CD4-positive, alpha-beta T cell treated with Interleukin-2 at 100 ng/mL for 4 hours (primary cell): ENCODE measurements at places on chromosomes 7 and 10.

GRCh38 chr10:126397640-126398382 lies 9.5 kb upstream of the ADAM12 start:
- DNase-seq, result no peak

DNA sequence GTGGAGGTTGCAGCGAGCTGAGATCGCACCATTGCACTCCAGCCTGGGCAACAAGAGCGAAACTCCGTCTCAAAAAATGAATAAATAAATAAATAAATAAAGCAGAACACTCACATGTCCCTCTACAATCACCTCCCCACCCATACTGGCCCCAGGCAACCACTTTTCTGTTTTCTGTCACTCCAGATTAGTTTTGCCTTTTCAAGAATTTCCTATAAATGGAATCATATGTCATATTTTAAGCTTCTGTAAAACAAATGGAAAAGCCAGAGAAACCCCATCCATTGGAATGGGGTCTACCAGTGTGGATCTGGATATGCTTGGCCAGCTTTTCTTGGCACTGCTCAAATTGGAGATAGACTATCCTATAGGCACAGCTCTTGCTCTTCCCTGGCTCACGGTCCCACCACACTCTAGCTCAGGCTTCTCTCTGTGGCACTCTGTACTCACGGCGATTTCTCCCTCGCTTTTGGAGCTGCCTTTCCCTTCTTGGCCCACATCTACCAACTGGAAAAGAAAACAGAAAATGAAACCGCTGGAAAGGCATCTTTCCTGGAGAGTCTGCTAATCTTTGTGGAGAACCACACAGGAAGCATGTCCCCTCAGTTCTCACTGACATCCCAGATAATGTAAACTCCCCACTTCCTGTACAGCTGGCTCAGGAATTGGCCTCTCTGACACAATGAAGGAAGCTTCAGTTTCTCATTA lies 210.1 kb downstream of the JCAD start:
- DNase-seq, result no peak

DNA sequence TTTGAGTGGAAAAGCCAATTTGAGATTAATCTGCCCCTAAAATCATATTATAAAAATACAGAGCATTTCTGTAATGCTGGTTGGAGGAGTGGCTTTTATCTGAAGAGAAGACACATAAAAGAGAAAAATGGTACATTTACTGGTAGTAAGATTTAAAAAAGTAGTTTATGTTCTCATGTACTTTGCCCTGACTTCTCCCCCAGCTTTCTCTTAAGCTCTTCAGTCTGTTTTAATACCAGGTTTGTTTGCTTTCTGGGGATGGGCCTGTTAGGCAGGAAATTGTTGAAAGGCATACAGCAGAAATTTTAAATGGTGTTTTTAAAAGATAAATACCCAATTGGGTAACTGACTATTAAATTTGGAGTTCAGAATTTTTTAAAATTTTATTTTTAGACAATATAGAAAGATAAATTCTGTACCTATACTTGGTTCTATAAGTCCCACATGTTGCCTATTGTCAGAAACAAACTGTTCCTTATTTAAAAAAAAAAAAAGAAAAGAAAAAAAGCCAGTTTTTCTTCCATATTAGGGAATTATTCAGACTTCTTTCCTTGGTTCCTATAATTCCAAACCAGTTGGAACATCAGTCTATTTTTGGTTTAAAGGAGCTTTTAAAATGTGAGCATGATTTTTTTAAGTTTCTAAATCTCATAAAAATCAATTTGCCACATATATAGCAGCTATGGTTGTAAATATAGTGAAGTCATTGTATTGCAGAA lies 136.6 kb downstream of the ARID5B start:
- DNase-seq, result no peak

GRCh38 chr7:3307435-3307834 lies 6.4 kb downstream of the SDK1 start:
- DNase-seq, result no peak

GRCh38 chr10:121771966-121772365 lies 155.9 kb downstream of the ATE1 start:
- no peak for DNase-seq

DNA sequence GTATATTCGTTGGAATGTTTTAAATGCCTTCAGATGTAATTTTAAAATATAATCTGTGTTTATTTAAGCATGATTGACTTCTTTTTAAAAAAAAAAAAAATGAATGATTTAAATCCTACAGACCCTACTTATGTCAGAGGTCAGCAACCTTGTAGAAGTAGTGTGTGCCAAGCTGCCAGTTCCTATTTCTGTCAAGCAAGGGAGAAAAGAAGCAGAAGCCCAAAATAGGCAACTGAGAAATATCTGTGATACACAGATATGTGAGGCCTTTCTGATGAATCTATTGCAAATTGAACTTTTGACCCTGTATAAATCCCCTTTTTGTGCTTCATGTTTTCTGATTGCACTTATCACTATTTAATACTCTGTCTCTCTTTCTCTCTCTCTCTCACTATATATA lies 199.5 kb downstream of the LRRN3 start:
- no peak for DNase-seq

- no peak for DNase-seq
These were observed 29.6 kb downstream of the DMBT1 start for GRCh38 chr10:122590153-122590552.

- DNase-seq, result no peak
These were observed 174.4 kb downstream of the CDCA7L start for GRCh38 chr7:21771266-21771665.

DNA sequence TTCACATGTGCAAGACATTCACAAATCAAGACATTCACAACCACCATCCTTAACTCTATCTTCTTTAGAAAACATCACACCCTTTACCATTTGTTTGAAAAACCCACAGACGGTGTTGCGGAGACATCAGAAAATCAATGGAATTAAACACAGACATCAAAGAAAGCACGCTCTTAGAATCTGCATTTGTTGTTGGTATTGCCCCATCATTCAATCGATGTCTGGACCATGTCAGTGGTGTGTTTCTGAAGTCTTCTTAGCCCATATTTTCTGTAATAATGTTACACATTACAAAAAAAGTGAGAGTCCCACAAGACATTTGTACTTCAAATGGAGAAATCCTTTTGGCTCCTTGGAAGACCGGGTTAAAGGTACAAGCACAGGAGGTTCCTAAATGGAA lies 173.9 kb upstream of the AOAH start:
- no peak for DNase-seq

GRCh38 chr10:98389398-98389797 lies 25.6 kb downstream of the PYROXD2 start:
- no peak for DNase-seq

DNA sequence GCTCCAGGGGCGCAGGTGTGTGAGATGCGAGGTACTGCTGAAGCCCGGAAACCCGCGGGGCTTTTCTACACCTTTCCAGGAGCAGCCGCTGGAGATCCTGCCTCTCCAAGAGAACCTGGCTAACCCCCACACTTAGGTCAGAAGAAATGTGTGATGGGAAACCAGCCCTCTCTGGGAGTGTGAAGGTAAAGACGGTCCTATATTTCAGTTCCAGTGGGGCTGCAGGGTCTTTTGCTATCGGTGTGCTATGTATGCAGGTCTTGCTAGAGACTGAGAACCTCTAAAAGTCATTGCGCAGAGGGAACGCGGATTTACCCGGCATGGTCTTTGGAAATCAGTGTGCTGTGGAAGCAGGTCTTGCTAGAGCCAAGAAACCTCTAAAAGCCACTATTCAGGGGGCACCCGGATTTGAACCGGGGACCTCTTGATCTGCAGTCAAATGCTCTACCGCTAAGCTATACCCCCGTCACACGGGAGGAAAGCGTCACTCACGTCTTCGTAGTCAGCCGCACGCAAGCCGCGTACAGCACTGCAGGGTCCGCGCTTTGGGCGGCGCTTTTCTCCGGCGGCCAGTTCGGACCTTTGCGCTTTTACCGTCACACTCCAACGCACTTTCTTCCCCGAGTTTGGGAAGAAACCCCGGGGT lies 46.0 kb downstream of the ZNF777 start:
- DNase-seq, result peak; percentile 59

GRCh38 chr10:12834116-12834665 lies 167.3 kb downstream of the CCDC3 start:
- no peak for DNase-seq

GRCh38 chr7:80106498-80107113 lies 28.0 kb upstream of the GNAI1 start:
- no peak for DNase-seq

DNA sequence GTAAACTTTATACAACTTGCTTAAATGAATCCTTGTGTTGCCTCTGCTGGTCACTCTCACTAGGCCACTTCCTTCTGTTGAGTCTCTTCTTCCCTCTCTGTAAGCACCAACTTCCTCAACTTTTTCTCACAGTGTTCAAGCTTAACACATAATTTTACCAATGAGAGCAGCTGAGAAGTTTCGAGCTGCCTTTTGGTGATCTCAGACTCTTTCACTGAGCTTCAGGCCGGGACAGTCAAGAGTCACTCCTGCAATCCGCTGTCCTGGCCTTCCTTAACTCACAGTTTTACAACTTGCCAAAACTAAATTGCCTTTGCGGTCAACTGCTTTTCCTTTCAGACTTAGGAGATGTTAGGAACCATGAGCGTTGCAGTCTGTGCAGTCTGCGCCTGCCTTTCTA lies 47.4 kb downstream of the PRPF18 start:
- no peak for DNase-seq

- no peak for DNase-seq
These were observed 533 bp upstream of the DMTF1 start for GRCh38 chr7:87151729-87152111.

- no peak for DNase-seq
These were observed 32.1 kb downstream of the VSTM4 start for GRCh38 chr10:49083261-49083660.

DNA sequence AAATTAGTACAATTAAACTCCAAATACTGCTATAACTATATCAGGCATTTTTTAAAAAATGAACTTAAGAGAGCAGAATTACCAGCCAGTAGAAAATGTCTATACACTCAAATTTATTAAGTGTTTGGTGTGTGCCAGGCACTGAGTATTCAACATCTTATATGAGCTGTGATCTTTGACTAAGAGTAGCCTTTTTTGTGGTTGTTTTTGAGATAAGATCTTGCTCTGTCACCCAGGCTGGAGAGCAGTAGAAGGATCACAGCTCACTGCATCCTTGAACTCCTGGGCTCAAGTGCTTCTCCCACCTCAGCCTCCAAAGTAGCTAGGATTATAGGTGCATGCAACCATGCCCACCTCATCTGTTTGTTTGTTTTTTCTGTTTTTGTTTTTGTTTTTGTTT lies 102.5 kb upstream of the CELF2 start:
- no peak for DNase-seq

DNA sequence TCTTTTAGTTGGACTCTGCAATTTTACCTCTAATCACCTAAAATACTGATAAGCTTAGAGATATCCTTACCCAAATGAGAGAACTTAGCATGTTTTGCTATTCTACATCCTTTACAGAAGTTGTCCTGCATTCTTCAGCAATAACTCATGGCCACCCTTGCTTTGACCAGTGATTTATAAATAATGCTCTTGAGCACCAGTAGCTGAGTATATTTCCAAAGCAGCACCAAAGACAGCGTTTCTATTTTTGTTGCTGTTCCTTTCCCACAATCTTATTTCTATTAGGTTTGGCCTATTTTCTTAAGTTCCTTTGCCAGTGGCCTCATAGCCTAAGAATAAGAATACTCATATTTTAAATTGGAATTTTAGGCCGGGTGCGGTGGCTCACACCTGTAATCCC lies 15.0 kb downstream of the ARPC1A start:
- no peak for DNase-seq

- DNase-seq, result no peak
These were observed 36.6 kb upstream of the LEP start for GRCh38 chr7:128204455-128204854.

DNA sequence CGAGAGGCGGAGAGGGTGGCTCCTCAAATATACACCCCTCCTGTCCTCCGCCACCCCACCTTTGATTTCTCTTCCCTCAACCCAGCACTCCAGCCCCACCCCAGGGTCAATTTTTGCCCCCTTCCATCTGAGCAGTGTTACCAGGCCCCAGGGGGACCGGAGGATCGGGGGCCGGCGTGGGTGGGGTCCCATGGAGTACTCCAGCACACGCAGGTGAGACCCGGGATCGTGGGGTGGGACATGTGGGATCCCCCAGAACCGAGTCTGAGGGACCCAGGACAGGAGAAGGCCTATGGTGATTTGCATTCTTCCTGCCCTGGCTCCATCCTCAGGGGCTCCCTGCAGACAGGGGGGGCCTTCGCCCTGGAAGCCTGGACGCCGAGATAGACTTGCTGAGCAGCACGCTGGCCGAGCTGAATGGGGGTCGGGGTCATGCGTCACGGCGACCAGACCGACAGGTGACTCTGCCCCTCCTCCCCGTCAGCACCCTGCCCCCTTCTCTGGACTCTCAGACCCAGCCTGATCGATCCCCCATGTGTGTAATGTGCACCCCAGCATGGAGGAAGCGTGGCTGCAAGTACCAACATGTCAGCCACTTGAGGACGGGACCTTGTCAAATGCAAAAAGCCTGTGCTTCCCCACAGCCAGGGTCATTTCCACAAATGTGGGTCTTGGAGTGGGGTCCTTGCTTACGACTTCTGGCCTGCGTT lies 744 bp downstream of the TRIP6 start:
- DNase-seq, result no peak

DNA sequence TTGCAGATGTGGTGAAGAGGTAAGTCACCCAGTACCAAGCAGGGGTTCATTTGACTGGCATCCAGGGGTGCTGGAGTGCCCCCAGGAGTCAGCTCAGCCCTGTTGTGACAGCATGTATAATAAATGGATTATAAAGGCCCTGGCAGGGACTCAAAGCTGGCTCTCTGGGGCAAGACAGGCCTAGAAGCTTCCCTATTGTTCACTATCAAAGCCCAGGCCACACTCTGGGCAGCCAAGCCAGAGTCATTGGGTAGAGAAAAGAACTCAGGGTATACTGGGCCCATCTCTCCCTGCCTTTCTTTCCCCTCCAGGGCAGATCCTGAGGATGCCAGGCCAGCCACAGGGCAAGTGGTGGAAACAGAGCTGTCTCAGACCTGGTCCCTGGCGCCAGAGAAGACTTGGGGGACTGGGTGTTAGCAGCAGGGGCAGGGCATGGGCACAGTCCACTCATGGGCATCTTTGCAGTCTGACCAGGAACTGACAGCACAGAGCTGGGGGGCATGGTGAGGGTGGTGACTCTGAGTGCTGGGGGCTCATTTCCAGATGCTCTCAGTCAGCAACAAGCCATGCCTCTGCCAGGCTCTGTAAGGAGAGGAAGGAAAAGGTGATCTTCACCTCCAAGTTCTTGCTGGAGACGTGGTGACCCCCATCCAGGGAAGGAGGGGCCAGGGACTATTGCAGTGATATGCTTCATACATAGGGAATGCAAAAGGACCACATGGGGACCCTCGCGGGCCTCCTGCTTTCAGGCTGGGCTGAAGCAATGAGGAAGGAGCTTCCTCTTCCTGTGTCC lies 11.7 kb downstream of the RBP3 start:
- no peak for DNase-seq

DNA sequence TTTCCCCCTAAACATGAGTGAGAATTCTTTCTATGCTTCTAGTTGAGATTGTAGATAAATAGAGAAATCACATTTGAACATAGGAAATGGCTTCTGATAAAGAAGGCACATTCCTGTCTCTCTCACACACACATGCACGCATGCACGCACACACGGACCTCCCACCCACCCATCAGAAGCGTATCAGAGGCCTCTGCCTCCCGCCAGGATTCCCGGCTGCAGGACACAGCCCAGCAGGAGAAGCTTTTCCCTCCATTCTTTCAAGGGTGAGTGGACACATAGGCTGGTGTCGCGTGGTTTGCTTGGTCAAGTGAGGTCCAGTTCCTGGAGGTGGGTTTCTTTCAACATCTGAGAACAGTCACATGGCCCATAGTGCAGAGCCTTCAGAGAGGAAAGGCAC lies 34.2 kb downstream of the KLF6 start:
- no peak for DNase-seq
